ENCODE measurements at places on chromosomes 6 and 20.

GRCh38 chr6:135282395-135282794 lies 101.3 kb downstream of the MYB start:
- no peak for DNase-seq

DNA sequence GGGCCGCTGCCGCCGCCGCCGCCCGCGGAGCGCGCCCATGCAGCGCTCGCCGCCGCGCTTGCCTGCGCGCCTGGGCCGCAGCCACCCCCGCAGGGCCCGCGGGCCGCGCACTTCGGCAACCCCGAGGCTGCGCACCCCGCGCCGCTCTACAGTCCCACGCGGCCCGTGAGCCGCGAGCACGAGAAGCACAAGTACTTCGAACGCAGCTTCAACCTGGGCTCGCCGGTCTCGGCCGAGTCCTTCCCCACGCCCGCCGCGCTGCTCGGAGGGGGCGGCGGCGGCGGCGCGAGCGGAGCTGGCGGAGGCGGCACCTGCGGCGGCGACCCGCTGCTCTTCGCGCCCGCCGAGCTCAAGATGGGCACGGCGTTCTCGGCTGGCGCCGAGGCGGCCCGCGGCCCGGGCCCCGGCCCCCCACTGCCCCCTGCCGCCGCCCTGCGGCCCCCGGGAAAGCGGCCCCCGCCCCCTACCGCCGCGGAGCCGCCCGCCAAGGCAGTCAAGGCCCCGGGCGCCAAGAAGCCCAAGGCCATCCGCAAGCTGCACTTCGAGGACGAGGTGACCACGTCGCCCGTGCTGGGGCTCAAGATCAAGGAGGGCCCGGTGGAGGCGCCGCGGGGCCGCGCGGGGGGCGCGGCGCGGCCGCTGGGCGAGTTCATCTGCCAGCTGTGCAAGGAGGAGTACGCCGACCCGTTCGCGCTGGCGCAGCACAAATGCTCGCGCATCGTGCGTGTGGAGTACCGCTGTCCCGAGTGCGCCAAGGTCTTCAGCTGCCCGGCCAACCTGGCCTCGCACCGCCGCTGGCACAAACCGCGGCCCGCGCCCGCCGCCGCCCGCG lies 730 bp downstream of the INSM1 start:
- peak; percentile 23 for DNase-seq

DNA sequence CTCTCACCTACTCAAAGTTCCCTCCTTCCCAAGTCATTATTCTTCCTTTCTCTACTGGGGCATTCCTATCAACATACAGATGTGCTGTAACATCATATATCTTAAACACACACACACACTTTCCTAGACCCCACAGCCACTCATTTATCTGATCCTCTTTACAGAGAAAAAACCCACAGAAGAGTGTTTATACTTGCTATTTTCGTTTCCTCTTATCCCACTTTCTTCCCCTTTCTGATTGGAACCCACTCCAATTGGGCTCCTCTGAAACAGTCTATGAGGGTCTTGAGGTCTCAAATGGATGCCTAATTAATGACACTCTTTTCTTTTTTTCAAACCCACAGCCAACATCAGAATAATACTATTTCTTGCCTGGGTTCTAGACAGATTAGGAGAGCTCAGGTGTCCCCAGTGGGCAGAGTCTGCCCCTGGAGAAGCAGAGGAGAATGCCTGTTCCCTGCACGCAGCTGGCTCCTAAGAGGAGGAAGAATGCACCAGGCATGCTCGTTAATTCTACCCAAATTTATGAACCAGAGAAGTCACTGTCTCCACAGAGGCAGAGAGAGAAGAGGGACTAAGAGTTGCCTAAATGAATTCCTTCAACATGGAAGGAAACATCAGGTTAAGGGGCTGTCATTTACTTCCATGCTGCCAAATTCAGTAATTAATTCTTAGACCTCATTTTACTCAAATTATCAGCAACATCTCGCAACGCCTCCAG lies 65.9 kb downstream of the CRYBG1 start:
- DNase-seq = peak; percentile 25

DNA sequence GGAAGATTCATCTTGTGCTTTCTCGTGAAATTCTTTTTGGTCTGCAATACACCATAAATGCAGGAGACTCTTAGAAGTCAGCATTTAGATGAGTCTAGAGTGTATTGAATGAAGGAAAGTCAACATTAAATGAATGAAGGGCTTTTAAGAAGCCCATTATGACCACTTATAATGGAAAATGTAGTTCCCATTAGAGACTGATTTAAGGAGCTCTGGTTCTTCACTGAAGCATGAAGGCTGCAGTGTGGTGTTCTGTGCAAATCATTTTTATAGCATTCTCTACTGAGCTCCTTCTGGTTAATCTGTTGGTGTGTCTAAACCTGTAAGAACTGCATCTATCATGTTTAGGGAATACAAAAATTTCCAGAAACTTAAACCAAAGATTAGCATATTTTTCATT lies 19.7 kb downstream of the NCOA7 start:
- DNase-seq = no peak

- DNase-seq = no peak
Measured at GRCh38 chr20:53961527-53961926, 108.9 kb downstream of the BCAS1 start.

GRCh38 chr6:156933201-156934068 lies 156.3 kb downstream of the ARID1B start:
- no peak for DNase-seq

GRCh38 chr6:50816115-50816675 lies 2.5 kb upstream of the TFAP2B start:
- DNase-seq = peak; percentile 83

- no peak for DNase-seq
Measured at GRCh38 chr6:38378801-38379200, 260.9 kb downstream of the BTBD9 start.

GRCh38 chr6:38191418-38191817 lies 371.9 kb downstream of the ZFAND3 start:
- no peak for DNase-seq

DNA sequence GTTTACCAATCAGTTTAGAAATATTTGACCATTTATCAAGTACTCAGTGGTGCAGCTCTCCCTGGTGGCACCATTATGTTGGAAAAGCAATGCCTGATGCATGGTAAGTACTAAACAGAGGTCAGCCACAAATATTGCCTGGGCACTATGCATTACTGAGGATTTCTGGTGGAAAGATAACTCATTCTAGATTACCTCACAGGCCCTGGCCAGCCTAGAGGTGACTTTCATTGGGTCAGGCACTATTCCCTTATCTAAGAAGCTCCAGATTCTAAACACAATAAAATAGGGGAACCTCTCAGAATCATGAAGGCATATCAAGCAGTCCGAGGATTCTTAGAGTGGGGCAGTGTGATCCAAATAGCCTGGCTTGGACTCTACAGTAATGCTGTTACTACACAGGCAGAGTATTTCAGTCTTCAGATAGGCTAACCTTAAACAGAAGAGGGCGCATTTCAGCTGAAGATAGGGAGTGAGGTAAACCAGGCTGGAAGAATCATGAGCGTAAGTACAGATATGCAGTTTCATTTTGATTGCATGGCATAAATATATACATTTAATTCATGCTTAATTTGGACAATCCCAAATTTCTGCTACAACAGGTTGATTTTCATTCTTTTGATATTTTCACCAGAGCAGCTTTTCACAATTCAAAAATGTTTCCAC lies 12.1 kb downstream of the LGSN start:
- peak; percentile 53 for DNase-seq

DNA sequence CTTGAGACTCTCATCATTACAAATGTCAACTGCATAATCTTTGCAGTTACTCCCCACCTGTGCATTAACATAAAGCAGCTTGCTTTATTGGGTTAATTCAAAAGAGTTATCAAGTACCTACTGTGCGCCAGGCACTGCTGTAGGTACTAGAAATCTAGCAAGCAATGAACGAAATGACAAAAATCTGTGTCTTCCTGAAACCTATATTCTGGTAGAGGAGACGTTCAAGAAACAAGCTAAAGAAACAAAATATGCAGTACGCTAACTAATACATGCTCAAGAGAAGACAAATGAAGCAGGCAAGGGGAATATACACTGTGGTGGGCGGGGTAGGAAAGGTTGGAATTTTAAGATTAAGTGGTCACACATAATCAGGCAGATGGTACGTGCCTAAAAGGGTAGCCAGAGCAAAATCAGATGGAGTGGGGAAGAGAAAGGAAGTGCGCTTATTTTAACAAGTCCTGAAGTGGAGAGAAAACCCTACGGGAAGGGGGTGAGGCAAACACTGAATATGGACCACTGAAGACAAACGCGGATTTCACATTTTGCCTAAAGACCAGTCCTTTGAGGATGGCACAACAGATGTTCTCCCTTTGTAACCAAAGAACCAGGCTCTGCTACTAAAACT lies 1.2 kb downstream of the ELOVL2 start:
- DNase-seq = no peak
